SIG-M5 (cell line): ENCODE measurements at places on chromosomes 16 and 17.
A peak's percentile ranks its signal among the peaks of the same experiment; 100 is the strongest.

GRCh38 chr17:50657627-50658026 is 22.9 kb downstream of the ABCC3 start:
- no peak for DNase-seq

DNA sequence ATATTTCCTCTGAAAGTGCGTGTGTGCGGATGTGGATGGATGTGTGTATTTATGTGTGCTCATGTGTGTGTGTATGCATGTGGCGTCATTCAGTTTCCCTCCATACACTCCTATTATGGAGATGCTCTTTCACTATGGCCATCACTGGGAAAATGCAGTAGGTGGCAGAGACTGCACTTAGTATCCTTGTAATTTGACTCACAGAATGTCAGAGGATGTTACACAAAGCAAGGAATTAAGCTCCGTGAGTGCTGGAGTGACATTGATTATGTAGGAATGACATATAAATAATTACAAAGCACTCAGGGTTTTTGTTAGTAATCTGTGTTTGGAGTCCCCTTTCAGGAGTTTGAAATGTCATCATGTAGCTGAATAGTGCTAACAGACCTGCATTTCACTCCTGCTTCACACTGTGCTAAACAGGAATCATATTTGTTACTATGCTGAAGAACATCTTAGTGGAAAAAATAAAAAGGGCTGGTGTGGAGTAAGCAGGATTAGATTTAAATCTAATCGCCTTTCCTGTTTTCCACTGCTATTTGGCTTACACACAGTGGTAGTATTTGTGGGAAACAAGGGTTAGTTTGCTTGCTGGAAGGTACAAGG is 59.6 kb downstream of the HS3ST4 start:
- no peak for DNase-seq

DNA sequence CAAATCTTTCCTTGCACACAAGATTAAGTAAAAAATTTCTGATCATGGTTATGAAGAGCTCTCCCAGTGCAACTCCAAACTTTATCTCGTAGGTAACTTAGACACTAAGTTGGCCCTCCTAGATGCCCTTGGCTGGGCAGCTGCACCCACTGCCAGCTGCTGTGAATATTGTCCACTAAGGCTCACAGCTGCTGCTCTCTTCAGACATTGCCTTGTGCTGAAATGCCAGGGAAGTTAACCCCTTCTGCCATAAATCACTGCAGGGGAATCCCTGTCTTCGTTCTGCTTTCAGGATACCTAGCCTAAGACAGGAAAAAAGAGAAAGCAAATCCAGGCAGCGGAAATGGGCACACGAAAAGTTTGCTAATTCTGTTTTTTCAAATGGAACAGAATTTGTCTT is 106.4 kb downstream of the IRX5 start:
- DNase-seq, result no peak

DNA sequence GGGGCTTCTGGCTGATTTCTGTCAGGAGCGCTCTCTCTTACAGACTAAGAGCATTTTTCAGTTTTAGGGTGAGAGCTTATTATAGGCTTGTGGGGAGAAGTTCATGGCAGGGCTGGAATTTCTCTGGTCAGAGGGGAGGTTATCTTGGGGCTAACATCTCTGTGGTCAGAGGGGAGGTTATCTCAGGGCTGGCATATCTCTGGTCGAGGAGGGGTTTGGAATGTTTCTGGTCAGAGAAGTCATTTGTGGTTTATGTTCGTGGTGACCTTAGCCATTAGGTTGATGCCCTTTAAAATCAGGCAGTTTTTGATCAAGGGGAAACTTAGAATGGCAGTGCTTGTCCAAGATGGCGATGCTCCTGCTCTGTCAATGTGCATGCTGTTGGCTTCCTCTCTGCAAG is 10.8 kb upstream of the USP31 start:
- no peak for DNase-seq

DNA sequence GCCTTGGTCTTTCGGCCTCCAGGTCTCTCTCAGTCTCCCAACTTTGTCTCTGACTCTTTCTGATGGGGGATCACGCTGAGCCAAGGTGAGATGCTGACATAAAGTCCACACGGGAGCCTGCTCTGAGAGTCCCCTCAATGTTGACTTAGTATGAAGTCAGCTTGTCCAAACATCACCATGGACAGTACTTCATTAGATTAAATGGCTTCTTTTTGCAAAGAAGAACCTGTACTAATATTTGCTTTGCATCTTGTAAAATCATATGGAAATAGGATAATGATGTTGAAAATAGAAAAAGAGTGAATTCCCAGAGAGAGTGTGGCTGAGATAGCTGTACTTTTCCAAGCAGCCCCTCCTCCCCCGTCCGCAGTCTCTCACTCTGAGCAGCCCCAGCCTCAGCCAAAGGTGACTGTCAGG is 56.7 kb upstream of the SIAH1 start:
- DNase-seq, result no peak

DNA sequence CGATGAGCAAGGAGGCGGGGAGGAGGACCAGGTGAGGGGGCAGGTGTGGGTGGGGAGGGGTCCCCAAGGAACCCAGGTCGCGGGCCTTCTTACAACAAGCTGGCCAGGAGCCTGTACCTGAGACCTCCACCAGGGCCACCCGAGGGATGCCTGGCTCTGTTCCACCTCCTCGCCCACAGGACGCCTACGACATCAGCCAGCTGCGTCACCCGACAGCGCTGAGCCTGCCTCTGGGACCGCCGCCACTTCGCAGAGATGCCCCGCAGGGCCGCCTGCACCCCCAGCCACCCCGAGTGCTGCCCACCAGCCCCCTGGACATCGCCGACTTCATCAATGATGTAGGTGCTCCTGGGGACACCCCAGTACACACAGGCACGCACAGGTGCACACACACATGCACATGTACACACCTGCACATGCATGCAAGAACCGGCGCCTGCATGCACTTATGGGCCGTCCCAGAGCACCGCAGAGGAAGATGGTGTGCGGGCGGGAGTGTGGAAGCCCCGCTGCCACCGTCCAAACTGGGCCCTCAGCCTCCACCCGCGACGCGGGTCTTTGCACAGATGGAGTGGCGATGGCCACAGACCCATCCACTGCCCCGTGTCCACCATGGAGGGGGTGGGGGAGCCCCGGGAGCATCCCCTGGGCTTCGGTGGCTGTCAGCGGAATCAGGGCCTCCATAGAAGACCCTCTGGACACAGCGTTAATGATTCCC is 6.6 kb downstream of the SLC22A31 start:
- no peak for DNase-seq

- no peak for DNase-seq
Measured at GRCh38 chr17:12918142-12918541, 99.7 kb downstream of the ELAC2 start.

- DNase-seq, result peak; percentile 80
Measured at GRCh38 chr17:28599311-28600184, 723 bp upstream of the SPAG5 start.

DNA sequence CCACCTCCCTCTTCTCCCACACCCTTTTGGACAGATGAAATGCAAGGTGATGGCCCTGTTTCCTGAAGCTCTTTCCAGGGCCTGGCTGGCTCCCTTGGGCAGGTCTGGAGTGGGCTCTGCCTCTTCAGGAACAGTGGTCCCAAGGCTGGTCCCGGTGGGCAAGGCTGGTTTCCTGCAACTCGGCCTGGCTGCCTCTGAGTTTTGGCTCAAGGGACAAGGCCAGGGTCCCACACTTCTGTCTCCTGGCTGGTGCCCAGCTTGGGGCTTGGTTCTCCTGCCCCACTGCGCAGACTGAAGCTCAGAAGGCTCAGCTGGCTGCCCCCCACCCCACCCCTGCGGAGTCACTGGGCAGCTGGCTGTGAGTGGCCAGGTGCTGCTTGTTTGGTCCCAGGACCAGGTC is 3.8 kb upstream of the ACTG1 start:
- DNase-seq, result no peak

DNA sequence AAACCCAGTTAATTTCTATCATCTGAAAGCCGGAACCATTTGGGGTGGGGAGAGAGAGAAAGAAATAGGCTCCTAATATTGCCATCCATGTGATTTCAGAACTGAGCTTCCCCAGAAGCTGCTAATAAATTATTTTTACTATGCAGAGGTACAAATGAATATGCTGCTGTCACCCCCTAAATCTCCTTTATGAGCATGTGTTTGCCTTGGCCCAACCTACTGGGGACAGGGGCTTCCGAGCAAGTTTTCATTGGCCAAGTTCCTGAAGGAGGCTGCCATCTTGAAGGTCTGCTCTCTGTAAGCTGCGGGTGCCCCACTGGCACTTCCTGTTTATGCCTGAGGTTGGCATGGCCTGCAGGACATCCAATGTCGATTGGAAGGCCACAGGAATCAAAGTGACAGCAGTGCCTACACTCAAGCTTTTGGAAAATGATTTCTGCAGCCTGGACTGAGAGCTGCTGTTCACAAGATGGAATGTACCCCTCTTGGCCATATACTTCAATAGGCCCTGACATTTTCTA is 194.7 kb downstream of the XYLT1 start:
- DNase-seq, result no peak

- no peak for DNase-seq
Measured at GRCh38 chr16:85718682-85719081, 29.9 kb upstream of the GINS2 start.

- no peak for DNase-seq
Measured at GRCh38 chr16:67685388-67686112, 18.9 kb downstream of the C16orf86 start.
